ENCODE measurements at places on chromosomes 6 and 20. TPM values are rescaled to one million over a fixed set of nuclear protein-coding genes. Genes with fewer than 3 reads are reported as not detected.

The GNAS-AS1 gene
- total RNA-seq = 1.3 TPM

The LIN28B gene
- not detected for total RNA-seq

The PLCB4 gene
- total RNA-seq = not detected

The RAB5IF gene
- 186 TPM for total RNA-seq

The RAD21L1 gene
- total RNA-seq = not detected

The C2 gene
- 0.58 TPM for total RNA-seq

The GPLD1 gene
- 0.79 TPM for total RNA-seq

The LST1 gene
- 8.1 TPM for total RNA-seq

The XKR7 gene
- 0.04 TPM for total RNA-seq

Measured in activated T-helper 17 cell treated with anti-CD3 and anti-CD28 coated beads, Interleukin-2, amount 50 U/mL, for 72 hours (primary cell).